ENCODE measurements at places on chromosomes 7 and 10.
A peak's percentile ranks its signal among the peaks of the same experiment; 100 is the strongest.

GRCh38 chr10:72764151-72764550 lies 72.2 kb downstream of the MCU start:
- DNase-seq = peak; percentile 79

DNA sequence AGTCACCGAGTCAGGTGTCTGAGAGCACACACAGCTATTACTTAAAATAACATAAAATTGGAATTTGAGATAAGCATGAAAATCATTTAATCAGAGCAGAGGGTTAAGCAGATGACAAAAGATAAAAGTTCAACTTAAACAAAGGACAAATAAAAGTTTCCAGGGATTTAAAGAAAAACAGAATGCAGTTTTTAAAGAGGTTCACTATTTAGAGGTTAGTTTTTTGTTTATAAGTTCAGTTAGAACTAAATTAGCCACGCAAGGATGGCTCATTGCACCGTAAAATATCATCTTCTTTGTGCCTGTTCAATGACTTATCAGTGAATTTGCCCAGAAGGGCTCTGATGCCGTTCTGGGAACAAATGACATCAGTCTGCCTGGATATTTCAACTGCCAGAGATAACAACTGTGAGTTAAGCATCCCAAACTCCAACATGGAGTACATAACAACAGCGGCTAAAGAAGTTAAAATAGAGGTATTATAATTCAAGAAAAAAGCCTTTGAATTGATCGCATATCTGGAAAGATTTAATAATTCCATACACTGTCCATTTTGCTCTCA lies 107.8 kb downstream of the ANK3 start:
- DNase-seq = no peak

DNA sequence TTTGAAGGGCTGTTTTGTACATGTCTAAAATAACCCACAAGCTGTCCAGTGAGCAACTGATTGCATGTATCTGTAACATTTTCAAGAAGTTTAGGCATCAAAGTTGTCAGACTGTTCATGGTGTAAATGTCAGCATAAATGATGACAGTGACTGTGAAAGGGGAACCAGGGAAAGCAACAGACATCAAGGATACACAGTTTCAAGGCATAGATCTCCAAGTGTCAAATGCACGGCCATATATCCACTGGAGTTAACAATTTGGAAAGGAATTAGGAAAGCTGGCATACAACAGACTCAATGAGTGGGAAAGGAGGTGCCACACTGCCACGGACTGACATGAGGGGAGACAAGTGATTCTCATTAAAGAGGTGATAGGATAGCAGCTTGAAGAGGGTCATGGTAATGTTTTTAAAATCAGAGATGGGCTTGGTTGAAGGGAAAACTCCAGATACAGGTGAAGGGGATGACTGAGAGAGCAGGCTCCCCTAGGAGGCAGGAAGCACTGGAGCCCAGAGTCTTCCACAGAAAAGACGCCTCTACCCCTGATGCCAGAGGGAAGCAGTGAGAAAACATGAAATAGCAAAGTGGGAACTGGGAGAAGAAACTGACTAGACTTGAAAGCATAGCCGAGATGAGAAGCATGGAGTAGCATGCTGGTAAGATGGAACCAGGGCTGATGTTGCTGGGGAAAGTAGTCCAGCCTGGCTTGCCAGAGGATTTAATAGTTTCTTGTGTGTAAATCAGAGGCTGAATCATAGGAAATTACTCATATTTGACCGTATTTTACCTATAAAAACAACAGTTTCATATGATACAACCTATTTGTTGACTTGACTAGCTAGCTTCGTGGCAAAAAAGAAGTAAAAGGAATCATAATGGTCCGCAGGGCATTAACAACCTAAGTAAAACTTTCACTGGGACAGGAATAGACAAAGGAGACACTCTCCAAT lies 18.6 kb downstream of the NSMCE4A start:
- DNase-seq = no peak

DNA sequence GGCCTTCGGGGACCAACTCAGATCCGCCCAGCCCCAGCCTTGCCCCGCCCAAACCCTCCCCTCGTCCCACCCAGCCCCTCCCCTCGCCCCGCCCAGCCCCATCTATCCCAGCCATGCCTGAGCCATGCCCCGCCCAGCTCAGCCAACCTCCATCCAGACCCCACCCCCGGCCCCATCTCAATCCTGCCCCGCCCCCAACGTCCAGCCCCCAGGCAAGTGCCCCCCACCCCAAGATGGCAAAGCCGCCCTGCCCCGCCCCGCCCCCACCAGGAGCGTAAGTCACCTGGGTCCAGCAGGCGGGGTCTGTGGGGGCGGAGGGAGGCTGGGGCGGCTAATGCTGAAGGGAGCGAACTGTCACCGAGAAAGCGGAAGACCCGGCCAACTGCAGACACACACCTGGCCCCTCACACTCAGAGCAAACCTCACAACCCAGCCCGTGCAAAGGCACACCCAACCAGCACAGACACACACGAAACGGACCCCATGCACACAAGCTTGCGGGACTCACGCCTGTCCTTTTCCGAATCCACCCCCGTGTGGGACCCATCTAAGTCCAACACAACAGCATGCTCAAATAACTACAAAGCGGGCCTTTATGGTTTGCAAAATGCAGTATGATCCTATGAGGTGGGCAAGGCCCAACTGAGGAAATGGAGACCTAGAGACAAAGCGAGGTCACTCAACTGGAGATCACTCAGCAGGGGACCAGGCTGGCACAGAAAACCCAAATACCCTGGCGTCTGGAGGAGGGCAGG lies 11.5 kb upstream of the OGA start:
- no peak for DNase-seq

DNA sequence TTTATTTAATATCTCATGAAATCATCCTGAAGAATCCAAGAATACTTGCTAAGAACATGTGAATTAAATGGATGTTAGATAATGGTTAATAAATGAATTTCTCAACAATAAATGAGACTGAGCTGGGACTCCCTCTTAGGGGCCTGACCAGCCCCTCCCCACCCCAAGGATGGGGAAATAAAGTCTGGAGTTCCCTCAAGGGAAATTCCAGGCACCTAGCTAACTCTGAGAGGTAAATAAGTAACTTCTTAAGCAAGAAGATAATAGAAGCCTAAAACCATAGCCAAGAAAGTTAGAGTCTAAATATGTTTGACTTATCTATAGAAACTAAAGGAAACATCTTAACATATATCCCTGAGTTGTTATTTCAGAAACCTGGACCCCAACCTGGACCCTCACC lies 32.2 kb upstream of the PPP1R9A start:
- DNase-seq = peak; percentile 40

GRCh38 chr10:86411852-86412560 lies 45.4 kb upstream of the GRID1 start:
- no peak for DNase-seq

DNA sequence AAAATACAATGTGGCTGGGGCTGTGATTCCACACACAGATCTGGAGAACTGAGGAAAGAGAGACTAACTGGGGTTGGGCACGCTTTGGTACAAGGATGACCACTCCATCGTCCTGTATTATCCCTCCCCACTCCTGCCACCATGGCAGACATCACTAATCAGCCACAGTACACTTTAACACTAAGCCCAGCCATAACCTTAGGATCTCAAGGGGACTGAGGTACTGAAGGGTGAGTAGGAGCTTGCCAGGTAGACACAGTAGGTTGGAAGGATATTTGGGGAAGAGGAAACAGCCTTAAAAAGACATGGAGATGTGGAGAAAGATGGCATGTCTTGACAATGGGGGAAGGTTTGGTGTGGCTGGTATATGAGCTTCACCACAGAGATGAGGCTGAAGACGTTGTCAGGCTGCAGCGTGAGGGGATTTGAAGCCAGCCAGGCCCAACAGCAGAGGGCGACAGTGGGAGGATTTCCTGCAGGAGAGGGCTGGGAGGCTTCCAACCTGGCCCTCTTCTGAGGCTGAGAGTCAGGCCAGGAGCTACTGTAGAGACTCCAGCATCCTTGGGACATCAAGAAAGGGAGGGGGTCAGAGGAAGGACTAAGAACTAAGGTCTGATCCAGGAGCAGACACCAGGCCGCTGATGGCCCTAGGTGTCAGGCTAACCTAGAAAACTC lies 58.6 kb upstream of the COL13A1 start:
- DNase-seq = peak; percentile 37

- peak; percentile 95 for DNase-seq
Measured at GRCh38 chr7:131164025-131164925, 163.4 kb upstream of the MKLN1 start.

DNA sequence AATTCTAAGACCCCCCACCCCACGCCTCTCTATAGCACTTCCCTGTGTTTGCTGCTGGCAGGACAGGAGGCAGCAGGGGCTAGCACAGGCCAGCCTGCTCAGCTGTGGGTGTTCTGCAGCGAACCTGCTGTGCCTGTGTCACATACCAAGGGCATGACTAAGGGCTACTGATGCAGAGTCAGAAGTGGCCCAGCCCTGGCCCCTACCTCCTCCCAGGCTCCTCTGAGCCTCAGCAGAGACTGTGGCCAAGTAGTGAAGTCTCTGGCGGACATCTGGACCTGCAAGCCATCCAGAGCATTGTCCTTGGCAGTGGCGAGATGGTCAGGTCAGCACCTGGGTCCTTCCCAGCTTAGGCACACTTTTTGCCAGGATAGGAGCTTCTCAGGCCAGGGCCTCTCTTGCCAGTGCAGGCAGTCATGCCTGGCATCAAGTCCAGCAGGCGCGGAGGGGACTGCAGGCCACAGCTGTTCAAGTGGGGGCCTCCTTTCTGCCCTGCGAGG lies 116.3 kb upstream of the RET start:
- peak; percentile 77 for DNase-seq

DNA sequence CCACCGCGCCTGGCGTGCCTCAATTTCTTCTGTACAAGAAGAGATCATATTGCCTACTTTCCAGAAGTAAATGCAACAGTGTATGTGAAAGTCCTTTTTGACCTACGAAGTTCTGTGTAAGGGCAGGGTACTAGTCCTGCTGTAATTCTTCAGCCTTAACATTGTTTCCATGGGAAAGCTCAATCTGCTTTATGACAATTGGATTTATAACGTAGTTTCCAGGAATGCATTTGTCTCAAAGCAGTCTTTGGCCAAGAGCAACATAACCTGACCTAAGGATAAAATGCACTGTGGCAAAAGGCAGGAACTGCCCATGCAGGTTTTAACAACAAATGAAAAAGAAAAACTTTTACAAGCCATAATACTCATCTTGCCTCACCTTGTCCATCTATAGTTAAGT lies 108.1 kb upstream of the PODXL start:
- DNase-seq = no peak

Data from kidney tubule cell (primary cell).